ENCODE measurements at places on chromosomes 13 and 19.

GRCh38 chr13:35697186-35697730 is 220.8 kb upstream of the MAB21L1 start:
- no peak for DNase-seq

DNA sequence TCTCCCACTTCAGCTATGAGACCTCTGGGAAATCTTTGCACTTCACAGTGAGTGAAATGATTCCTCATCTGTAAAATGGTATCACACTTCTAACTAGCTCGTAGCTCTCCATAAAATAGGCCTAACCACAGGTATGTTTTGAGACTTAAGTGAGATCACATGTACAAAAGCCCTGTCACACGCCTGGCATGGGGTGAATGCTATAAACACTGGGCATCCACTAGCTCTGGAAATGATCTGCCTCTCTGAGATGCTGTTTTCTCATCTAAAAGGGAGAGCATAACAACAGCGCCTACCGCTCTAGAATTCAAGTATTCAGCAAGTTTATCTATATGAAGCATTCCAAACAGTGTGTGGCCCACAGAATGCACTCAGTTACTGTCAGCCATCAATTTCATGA is 2.2 kb downstream of the AKT2 start:
- DNase-seq, result no peak

- DNase-seq, result no peak
These were observed 142.0 kb downstream of the DLEU7 start for GRCh38 chr13:50701469-50701868.

DNA sequence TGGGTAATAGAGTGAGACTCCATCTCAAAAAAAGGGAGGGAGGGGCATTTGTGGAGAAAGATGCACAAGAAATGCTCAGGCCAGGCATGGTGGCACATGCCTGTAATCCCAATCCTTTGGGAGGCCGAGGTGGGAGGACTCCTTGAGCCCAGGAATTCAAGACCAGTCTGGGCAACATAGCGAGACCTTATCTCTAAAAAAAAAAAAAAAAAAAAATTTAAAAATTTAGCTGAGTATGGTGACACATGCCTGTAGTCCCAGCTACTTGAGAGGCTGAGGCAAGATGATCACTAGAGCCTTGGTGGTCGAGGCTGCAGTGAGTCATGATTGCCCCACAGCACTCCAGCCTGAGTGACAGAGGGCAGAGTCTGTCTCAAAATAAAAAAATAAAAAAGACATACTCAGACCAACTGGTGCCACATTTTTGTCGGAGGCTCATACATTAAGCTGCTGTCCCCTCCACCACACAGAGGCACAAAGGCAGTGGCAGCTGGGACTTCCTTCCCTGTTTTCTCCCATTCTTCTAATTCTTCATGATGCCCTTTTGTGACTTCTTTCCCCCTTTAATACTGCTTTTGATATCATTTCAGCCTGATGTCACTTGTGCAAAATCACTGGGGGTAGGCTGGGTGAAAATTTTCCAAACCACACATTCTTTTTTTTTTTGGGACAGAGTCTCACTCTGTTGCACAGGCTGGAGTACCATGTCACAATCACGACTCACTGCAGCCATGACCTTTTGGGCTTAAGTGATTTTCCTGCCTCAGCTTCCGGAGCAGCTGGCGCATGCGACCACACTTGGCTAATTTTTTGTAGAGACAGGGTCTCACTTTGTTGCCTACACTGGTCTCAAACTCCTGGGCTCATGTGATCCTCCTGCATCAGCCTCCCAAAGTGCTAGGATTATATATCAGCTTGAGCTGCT is 26.8 kb upstream of the CXCL17 start:
- no peak for DNase-seq

GRCh38 chr13:59570204-59570603 is 593.5 kb downstream of the DIAPH3 start:
- no peak for DNase-seq

- DNase-seq, result no peak
These were observed 103.6 kb upstream of the MYO16 start for GRCh38 chr13:108525827-108526226.

DNA sequence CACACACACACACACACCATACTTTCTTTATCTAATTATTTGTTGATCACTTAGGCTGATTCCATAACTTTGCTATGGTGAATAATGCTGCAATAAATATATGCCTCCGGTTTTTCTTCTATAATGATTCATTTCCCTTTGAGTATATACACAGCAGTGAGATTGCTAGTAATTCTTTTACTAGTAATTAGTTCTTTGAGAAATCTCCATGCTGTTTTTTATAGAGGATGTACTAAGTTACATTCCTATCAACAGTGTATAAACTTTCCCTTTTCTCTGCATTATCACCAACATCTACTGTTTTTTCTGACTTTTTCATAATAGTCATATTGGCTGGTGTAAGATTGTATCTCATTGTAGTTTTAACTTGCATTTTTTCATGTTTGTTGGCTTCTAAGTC is 1405.1 kb downstream of the PCDH9 start:
- no peak for DNase-seq

- no peak for DNase-seq
These were observed 72.4 kb upstream of the CLDN10 start for GRCh38 chr13:95480131-95480545.

All from WTC11 (cell line).